ENCODE measurements at places on chromosomes 3 and 15. TPM values are rescaled to one million over a fixed set of nuclear protein-coding genes. Genes with fewer than 3 reads are reported as not detected.
A peak's percentile ranks its signal among the peaks of the same experiment; 100 is the strongest.

The C3orf85 gene
- polyA plus RNA-seq, result 17.9 TPM

GRCh38 chr3:142356818-142357217 is 91.0 kb downstream of the XRN1 start:
- DNase-seq, result no peak

DNA sequence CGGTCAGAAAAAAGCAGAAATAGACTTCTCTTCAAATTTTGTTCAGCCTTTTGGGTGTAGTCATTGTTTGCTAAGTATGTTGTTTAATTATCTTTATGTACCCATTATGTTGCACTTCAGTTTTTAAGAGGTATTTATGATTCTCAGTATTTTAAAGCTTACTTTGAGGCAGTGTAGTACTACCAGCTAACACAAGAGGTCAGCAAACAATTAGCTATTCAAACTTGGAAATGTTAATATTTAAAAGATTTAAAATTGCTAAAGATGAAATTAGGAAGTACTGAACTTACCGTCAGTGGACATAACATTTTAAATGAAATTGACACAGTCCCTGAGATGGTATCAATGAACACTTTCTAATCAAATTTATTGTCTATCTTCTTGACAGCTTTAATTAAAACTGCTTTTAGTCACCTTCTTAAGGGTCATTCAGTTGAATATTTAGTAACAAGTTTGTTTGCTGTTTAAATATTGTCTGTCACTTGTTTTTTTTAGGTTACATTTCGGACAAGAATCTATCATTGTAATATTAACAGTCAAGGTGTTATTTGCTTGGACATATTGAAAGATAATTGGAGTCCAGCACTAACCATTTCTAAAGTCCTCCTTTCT is 28.1 kb downstream of the NKIRAS1 start:
- DNase-seq, result no peak

DNA sequence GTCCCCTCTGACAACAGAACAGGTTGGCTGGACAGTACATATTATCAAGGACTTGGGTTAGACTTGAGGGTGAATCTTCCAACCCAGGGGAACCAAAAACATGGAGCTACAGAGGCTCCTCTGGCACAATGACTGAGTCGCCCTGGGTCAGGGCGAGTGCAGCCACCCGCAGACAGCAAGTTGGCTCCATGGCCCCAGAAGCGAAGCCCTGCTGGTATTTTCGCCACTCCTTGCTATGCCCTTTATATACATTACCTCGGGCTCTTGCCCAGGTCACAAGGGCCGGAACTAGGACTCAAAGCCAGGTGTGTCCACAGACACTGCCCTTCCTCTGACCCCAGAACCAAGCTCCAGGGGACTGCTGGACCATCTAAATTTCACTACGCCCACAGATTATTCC is 64.6 kb downstream of the ADCY5 start:
- no peak for DNase-seq

DNA sequence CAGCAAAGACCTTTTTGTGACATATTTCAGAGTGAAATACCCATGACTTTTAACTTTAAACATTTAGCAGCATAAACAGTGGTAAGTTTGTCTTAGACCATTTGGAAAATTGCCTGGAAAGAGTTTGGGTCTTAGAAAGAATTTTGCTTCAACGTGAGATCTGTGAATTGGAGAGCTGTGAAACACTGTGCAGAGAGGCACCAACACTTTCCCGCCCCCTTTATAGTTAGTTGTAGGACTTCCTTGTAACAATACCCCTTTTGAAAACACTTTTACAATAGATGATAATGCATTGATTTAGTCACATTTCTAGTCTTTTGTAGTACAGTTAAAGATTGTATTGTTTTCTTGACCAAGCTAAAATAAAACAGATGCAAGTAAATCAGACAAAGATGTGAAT is 43.5 kb upstream of the MBNL1 start:
- no peak for DNase-seq

DNA sequence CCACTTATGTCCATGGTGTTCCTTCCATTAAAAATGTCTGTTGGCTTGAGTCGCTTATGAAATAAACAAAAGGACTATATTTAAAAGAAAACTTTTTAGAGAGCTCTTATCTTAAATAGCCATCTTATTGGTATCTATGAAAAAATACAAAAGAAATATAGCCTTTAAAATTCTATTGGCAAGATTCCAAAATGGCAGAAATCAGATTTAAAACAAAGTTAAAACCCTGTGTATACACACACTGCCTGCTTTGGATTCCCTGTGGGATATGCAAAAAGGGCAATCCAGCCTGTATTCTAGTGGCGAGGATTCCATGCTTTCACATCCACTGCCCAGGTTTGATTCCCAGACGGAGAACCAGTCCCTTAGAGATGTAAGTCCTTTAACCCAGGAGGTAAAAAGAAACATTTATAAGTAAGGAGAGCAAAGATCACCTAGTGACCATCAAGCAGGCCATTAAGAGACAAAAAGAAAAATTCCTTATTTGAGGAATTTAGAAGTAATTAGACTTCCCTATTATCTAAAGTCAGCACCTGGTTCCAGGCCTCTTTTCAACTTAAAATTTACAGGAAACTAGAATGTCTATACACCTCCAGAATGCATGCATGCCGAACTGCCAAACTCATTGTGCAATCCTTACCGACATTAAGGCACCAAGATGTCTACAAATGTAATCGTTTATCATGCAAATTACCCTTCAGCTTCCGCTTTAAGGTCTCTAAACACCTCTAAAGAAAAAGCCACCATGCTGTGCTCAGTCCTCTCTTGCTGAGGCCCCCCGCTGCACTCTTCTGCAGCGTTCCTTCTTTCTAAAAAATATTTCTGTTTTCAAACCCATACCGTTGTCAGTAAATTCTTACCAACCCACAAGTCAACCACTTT is 69.6 kb upstream of the STRIT1 start:
- DNase-seq, result no peak

DNA sequence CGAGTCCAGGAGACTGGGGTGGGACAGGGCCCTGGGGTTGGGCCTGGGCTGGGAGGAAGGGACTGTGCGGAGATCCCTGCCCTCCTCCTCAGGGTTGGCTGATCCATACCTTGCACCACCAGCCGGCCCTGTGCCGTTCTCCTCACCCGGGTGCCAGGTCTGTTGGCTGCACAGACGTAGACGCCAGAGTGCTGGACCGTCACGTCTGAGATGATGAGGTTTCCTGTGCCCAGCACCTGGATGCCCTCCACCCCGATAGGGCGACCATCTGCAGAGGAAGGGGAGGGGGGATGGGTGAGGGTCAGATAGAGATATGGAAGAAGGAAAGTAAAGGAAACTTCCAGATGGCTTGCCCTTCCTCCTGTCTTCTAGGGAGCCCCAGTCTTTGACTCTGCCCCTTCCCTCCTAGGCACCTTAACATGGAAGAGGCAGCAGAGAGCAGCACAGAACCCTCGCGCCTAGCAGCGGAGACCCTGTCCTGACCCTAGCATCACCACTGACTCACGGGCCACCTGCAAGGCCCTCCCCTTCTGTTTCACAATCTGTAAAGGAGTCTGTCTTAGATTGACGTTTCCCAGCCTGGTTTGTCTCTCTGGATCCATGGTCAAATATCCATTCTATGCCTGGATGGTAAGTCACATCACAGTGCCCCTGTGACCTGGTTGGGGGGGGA is 28.8 kb downstream of the RNU5B-1 start:
- no peak for DNase-seq

The ARRDC4 gene
- polyA plus RNA-seq, result 30.2 TPM

DNA sequence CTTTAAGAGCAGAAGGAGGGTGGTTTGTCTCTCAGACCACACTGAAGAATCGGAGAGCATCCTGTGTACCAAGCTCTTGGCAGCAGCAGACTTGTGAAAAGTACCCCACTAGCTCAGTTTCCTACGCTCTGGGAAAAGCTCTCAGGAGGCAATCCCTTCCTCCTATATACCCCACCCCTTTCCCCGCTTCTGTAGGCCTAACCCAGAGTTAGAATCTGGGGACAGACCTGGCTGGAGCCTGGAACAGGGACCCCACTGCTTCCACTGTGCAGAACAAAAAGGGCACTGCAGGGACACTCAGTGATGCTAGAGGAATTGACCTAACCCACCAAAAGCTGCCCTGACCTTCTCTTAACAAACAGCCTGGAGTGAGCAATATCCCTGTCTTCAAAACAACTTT is 70.0 kb upstream of the CCDC39 start:
- DNase-seq, result no peak

The ZCWPW2 gene
- 2.8 TPM for polyA plus RNA-seq

DNA sequence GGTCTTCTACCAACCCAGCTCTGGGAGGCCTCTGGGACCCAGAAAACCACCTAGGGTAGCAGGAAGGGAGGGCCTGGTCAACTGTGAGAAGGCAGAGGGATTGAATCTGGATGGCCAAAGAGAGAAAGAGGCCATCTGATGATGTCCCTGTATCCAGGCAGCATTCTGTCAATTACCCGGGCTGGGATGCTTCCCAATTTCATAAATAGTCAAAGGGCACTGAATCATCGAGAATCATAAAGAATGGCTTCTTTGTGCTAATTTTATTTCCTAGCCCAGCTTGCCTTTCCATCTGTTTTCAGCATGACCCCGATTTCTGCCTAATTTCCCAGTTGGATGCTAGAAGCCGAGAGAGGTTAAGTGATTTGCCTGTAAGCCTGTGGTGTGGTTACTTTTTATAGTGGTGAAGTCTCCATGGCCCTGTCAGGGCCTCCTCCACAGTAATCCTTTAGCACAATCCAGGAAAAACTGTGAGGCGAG is 129.2 kb downstream of the FAM43A start:
- no peak for DNase-seq

GRCh38 chr3:102074946-102075345 is 225.6 kb downstream of the NFKBIZ start:
- DNase-seq, result peak; percentile 59

DNA sequence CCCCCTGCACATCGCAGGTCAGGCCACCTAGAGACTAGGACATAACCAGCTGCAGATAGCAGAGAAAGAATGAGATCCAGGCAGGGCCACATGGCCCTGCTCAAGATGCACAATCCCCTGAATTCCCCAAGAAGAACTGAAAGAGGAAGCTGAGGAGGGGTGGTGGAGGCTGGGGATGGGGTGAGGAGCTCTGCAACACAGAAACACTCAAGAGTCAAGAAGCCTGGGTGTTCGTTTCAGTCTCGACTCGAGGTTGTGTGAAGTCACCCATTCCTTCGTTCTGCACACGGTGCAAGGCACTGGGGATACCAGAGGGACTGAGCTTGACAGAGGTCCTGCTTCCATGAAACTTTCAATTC is 62.0 kb downstream of the TLE3 start:
- DNase-seq, result no peak

The TGM4 gene
- 0.18 TPM for polyA plus RNA-seq
